Occipital lobe (tissue), 3 donors: ENCODE measurements at places on chromosomes 16 and 17. TPM values are rescaled to one million over a fixed set of nuclear protein-coding genes. Genes with fewer than 3 reads are reported as not detected.
A peak's percentile ranks its signal among the peaks of the same experiment; 100 is the strongest.

DNA sequence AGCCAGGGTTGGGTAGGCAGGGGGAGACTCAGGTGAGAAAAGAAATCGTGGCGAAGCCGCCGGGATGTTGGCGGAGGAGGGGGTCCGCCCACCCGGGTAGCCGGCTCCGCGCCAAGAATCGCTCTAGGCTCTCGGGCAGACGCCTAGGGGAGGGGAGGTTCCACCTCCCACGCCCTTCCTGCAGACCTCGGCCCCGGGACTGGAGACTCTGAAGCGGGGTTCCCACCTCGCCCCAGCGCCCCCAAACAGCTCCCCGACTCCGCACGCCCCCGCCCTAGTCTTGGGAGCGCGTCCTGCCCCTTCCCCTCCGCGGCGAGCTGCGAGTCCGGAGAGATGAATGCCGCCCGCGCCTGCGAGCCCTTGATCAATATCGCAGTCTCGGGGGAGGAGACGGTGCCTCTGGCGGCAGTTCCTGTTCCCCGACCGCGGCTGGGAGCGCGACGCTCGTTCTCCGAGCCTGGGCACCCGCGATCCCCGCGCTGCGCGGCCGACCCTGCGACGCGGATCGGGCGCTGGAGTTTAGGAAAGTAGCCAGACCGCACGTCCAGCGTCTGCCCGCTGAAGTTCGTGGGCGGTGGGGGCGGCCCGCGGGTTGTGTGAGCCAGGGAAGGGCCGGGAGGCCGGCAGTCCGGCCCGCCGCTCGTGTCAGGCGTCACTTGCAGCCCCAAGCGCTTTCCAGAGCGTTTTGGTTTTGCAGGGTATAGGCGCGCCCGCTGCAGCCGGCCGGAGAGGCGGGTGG, 790 bp downstream of the CRHR1 start:
- peak; percentile 54 for DNase-seq

- DNase-seq, result no peak
Observed at GRCh38 chr17:34527136-34527907, 52.1 kb upstream of the TMEM132E start.

GRCh38 chr17:915538-916201, 63.9 kb downstream of the NXN start:
- no peak for DNase-seq

DNA sequence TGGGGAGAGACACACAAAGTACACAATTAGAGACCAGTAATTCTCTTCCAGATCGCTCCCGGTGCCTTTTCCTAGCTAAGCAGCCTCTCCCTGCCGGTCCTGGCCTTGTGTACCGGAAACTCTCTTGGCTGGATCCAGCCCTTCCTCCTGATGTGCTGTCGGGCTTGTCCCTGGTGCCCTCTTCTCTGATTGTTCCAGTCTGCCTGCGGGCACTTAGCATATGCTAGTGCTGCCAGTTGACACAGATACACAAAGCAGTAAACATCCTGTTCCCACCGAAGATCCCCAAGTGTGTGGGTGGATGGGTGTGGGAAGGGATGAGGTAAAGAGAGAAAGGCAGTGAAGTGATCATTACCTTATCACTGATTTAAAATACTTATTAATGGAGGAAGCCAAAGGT, 9.7 kb downstream of the HS3ST3B1 start:
- DNase-seq, result no peak

GRCh38 chr17:79441356-79442160, 169.3 kb downstream of the RBFOX3 start:
- DNase-seq, result no peak

The RILP gene
- 1.4 TPM for total RNA-seq

- DNase-seq, result no peak
Observed at GRCh38 chr17:34276826-34277225, 6.8 kb downstream of the CCL7 start.

DNA sequence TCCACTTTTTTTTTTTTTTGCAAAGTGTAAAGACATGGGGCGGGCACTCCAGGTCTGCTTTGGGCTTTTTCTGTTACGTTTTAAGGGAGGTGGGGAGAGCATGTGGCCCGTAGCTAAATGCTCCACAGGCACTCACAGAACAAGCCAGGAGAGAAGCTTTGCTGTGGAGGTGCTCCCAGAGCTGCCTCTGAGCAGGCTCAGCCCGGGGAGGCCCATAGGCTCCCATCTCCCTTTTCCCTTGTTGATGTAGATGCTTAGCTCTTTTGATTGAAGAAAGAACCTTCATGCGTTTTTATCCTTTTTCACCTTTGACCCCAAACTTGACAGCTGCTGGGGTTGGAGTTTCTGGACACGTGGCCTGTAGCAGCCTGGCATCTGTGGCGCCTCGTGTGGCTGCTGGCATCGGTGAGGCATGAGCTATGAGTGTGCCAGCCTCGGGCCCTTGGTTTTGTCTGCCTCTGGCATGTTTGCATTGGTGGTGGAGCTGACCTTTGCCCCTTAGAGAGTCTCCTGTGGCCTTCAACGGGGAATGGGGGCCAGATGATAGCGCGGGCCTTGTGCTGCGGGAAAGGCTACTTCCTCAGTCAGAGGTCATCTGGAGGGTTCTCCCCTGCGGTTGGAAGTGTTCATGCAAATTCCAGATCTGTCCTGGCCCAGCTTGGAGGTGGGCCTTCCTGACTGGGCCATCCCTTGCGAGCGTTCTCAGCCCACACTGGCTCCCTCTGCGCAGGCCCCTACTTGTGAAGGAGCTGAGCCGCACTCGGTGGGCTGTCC, 20.0 kb upstream of the IL17C start:
- DNase-seq, result no peak

GRCh38 chr16:50842013-50842505, 100.2 kb downstream of the CYLD start:
- DNase-seq, result no peak

The NTN3 gene
- 5.8 TPM for total RNA-seq

DNA sequence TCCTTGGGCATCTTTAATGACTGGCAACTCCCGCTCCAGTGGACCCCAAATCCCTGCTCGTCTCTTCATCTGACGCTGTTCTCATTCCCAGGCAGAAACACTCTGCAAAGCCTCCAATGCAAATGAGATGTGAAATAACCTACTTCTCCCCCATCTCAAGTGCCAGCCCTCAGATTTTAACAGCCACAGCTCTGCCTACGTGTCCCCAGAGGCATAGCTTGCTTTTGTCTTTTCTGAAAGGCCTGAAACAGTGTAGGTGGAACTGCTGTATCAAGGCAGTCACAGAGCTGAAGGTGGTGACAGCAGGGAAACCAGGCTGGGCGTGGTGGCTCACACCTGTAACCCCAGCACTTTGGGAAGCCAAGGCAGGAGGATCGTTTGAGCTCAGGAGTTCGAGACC, 14.7 kb downstream of the RPH3AL start:
- peak; percentile 53 for DNase-seq

The ZNF747 gene
- 12.6 TPM for total RNA-seq

The LDHD gene
- 0.31 TPM for total RNA-seq

- no peak for DNase-seq
Observed at GRCh38 chr16:75296606-75297005, 45.2 kb upstream of the BCAR1 start.

- DNase-seq, result no peak
Observed at GRCh38 chr17:81323411-81323868, 28.3 kb upstream of the SLC38A10 start.

DNA sequence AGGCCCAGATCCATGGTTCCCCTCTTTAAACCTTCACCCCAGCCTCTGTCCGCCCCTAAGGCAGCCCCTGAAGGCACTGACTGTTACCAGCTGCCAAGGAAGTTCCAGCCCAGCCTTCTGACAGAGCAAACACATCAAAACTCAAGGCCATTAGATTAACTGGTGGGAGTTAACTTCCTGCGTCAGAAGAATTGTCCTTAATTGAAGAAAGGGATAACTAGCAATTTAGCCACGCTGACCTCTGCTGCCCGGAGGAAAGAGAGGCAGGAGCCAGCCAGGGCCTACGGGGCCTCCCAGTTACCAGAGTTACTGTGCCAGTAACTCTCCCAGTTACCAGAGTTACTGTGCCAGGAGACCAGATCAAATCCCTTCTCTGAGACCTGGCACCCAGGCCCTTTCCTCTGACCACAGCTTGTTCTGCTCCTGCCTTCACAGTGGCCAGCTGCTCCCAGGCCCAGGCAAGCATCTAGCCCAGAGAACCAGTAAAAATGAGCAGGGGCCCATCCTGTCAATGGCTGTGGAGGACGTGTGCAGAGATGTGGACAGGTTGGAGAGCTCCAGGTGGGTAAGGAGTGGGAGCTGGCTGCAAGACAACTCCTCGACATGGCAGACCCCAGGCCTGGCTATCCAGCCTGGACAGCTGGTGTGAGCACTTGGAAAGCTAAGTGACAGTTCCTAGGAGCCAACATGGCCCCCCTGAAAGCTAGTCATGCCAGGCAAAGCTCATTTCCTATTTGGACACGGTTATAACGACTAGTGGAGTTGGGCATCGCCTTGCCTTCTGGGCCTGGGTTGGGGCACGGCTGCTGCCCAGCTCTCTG, 2.8 kb upstream of the PITPNM3 start:
- DNase-seq, result no peak

GRCh38 chr16:85616607-85617321, 3.6 kb downstream of the GSE1 start:
- DNase-seq, result no peak

The WFDC1 gene
- 0.62 TPM for total RNA-seq

DNA sequence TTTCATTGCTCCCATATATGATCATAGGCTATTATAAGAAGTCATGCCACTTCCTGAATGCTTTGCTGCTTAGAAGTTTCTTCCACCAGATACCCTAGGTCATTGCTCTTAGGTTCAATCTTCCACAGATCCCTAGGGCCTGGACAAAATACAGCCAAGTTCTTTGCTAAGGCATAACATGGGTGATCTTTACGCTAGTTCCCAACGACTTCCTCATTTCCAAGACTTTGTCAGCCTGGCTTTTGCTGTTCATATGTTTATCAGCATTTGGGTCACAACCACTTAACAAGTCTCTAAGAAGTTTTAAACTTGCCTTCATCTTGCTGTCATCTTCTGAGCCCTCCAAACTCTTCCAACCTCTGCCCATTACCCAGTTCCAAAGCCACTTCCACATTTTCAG, 20.1 kb upstream of the DLX3 start:
- DNase-seq, result no peak
